ENCODE measurements at places on chromosomes 3 and 15.

- DNase-seq = no peak
Measured at GRCh38 chr15:100758555-100758954, 121.1 kb upstream of the ALDH1A3 start.

GRCh38 chr3:45054196-45054857 is 28.2 kb downstream of the CLEC3B start:
- DNase-seq = peak; percentile 88

DNA sequence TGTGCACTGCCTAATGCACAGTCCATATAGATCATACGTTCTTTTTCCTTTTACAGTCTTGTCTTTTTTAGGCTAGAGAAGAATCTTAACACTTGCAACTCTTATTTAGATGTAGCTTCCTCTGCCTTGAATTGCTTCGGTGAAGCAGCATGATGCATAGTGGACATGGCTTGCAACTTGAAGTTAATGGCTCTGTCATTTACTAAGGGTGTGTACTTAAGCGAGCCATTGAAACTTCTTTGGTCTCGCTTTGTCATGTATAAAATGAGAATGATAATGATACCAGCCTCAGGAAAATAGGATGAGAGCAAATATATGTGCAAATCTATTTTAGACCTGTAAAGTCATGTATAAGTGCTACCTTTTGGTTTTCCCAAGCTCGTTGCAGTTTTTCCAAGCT is 147.4 kb downstream of the GHSR start:
- DNase-seq = no peak

DNA sequence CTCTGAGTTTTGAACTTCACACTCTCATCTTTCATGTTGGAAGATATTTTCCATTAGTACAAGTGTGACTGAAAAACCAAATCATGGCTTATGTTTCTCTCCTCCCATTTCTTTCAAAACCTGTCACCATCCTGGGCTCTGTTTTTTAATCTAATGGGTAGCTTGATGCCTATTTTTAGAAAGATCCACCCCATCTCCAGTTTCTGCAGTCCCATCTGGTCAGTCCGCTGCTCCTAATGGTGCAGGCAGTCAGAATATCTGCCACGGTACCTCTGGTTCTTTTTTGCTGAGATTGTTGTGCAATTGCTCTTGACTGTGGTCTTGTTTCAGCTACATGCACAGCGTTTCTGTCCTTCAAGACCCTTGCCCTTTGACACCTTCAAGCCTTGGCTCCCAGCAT is 240.9 kb upstream of the CADM2 start:
- DNase-seq = no peak

GRCh38 chr3:160883373-160883772 is 127.3 kb downstream of the PPM1L start:
- DNase-seq = no peak
